ENCODE measurements at places on chromosomes 1 and 21. TPM values are rescaled to one million over a fixed set of nuclear protein-coding genes. Genes with fewer than 3 reads are reported as not detected.

- no peak for DNase-seq
Observed at GRCh38 chr1:109393617-109394233, 4.0 kb downstream of the SORT1 start.

- DNase-seq: no peak
Observed at GRCh38 chr1:233608988-233609387, 4.9 kb upstream of the KCNK1 start.

DNA sequence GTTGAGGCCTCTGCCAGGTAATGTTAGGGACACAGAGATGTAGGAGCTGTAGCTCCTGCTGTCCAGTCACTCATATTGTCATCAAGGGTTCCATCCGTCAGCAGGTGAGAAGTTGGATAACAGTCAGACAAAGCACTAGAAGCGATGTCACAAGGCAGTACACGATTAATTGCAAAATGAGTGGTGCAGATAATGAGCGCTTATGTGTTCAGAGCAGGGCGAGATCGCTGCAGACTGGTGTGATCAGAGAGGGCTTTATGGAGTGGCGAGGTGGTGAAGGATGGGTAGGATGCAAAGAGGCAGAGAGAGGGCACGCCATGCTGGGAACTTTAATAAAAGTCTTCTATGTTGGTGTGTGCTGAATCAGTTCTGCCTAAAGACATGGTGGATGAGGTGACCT lies 8.8 kb downstream of the TMCC2 start:
- DNase-seq: no peak

- peak; percentile 45 for DNase-seq
Observed at GRCh38 chr21:37071561-37072273, 1.2 kb downstream of the PIGP start.

DNA sequence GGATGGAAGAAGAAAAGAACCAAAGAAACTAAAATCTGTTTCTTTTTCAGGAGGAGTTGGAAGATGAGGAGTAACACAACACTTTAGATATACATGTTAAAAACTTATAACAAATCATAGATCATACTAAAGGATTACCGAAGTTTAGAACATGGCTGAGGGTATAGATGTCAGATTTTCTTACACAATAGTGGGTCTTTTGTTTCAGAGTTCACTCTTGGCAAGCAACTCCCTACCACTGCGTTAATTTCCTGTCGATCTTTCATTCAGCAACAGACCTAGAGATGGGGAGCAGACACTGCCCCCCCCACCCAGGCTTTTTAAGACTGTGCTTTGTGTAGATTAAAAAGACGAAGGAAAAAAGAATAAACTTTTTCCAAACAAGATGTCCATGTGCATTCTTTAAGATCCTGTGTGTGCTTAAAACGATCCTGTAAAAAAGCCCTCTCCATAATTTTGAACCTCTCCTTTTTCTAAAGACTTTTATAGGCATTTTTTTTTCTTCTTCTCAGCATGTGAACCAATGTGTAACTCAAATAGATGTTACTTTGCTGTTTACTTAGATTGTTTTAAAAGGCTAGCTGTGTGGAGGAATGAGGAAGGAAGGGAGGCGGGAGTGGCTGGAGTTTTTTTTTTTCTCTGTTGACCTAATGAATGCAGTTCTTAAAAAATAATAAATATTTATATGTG lies 50.4 kb downstream of the NFIA start:
- no peak for DNase-seq

The CFAP74 gene
- polyA plus RNA-seq: 0.15 TPM

The KLHDC9 gene
- 0.60 TPM for polyA plus RNA-seq

The WDR4 gene
- 8.7 TPM for polyA plus RNA-seq

The CD101 gene
- polyA plus RNA-seq: 4.6 TPM
